ENCODE measurements at places on chromosomes 7 and 10.

GRCh38 chr7:25922296-25922695 lies 229.7 kb upstream of the NFE2L3 start:
- DNase-seq: no peak

GRCh38 chr7:40749877-40750276 lies 615.1 kb downstream of the SUGCT start:
- DNase-seq: peak; percentile 26

- no peak for DNase-seq
These were observed 232.2 kb downstream of the DYNC1I1 start for GRCh38 chr7:96004578-96004977.

DNA sequence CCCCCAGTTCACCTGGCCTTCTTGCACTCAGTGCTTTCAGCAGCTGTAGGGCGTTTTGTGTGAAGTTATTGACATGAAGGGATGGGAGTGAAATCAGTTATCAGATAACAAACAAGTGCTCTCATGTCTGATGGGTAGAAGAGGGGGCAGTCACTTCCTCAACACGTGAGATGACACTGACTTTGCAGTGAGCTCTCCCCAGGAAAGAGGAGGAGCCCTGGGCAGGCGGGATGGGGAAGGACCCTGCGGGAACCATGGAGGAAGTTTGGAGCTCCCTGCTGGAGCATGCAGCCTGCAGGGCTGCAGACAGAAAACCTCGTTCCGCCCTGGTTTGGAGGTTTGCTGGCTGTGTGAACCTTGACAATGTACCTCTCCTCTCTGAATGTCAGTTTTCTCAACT lies 38.7 kb downstream of the GPR26 start:
- DNase-seq: no peak

GRCh38 chr7:40915071-40915470 lies 780.3 kb downstream of the SUGCT start:
- DNase-seq: peak; percentile 48

- DNase-seq: peak; percentile 75
These were observed 25.9 kb downstream of the RGS10 start for GRCh38 chr10:119516381-119517234.

GRCh38 chr10:114094795-114095194 lies 51.1 kb downstream of the ADRB1 start:
- no peak for DNase-seq

DNA sequence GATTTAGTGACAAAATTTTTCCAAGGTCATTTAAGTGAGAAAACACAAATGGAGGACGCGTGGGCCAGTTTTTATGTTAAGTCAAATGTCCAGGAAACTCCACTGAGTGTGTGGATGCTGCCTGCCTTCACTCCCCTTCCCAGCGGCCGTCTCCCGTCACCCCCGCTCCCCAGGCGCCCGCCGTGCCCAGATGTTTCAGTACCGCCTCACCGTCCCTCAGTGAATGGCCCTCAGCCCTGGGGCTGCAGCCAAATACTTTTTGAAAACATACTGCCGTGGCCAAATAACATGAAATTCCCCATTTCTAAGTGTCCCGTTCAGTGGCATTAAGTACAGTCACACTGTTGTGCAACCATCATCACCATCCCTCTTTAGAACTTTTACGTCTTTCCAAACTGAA lies 131.9 kb downstream of the INSYN2A start:
- DNase-seq: no peak

All from choroid plexus epithelial cell (primary cell).